ENCODE measurements at places on chromosomes 7 and 10.

DNA sequence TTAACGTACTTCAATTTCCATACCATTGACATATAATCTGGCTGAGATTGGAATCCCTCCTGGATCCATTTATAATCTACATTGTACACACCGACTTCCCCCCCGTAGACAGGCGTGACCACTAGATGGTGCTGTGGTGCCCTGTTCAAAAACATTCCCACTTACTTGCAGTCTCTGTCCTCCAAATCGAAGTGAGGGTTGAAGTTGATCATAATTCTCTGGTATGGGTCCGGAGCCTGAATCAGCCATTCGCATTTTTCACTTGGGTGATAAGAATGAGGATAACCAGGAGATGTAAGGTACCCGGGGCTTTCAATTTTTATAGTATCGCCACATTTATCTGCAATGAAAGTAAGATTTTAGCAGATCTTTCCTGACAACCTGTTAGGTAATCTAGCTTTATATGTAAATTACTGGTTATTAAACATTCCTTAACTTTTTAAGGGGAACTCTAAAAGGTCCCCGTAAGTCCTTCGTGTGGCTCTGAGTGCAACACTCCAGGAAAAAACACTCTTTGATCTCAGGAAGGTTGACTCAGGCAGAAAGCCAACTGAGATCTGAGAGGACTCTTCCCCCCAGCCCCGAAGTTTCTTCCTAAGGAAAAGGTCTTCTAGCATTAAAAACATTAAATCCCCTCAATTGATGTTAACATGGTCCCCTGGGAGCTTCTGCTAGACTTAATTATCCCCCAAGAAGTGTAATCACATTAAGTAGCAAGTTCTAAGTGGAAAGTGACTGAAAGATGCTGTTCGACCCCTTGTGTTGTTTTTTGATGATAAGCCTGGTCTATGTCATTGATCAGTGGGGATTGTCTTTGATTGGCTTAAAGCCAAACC lies 3.7 kb downstream of the NRP1 start:
- peaks cover 76% of the 10 kb centered on the region for H3K36me3 ChIP-seq
- peak; percentile 87 for DNase-seq
- H3K27me3 ChIP-seq = no peaks in the 10 kb centered on the region
- peaks cover 18% of the 10 kb centered on the region for H3K4me1 ChIP-seq
- peak overlapping the region; percentile 81 for H3K4me3 ChIP-seq

- H3K27me3 ChIP-seq = no peaks in the 10 kb centered on the region
- no peak for DNase-seq
- no peaks in the 10 kb centered on the region for H3K36me3 ChIP-seq
- no peak overlapping the region for H3K4me3 ChIP-seq
- H3K4me1 ChIP-seq = no peaks in the 10 kb centered on the region
- no peak overlapping the region for H3K27ac ChIP-seq
Observed at GRCh38 chr10:61163403-61163802, 219.4 kb upstream of the RHOBTB1 start.

GRCh38 chr10:102612964-102613275 lies 31.4 kb upstream of the TRIM8 start:
- H3K36me3 ChIP-seq = peaks cover 12% of the 10 kb centered on the region
- peaks cover 19% of the 10 kb centered on the region for H3K4me1 ChIP-seq
- no peak overlapping the region for H3K4me3 ChIP-seq
- no peak overlapping the region for H3K27ac ChIP-seq

DNA sequence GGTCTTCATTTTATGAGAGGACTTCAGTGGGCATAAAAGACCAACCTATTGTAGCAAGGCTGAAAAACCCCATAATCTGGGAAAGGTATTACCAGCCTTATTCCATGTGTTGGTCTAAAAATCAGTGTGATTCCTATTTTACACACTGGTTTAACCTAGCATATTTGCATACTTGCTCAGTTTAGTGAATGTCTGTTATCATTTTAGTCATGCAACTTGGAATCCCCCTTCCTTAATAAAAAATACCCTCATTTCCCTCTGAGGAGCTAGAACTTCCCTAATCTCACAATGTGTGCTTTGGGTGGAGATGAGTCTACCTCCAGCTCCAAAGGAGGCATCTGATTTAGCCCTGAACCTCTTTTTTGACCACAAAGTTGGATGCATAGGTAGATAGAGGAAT lies 312.8 kb upstream of the SORCS1 start:
- no peak overlapping the region for H3K4me3 ChIP-seq
- no peak overlapping the region for H3K27ac ChIP-seq
- H3K36me3 ChIP-seq = no peaks in the 10 kb centered on the region
- H3K4me1 ChIP-seq = no peaks in the 10 kb centered on the region

DNA sequence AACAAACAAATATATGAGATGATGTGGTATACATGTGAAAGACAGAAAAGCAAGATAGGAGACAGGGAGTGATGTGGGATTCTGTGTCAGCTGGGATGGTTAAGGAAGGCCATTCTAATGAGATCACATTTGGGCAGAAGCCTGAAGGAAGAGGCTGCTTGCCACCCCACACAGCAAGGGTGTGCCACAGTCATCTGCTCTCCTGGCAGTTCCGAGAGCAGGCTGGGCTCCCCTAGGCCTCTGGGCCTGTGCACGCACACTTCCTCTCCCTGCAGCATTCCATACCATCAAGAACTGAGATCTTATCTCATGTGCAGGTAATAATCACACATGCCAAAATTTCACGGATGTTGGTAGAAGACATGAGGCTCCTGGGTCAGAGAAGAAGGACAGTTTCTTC lies 43.1 kb downstream of the SYPL1 start:
- H3K27me3 ChIP-seq = no peaks in the 10 kb centered on the region
- peaks cover 14% of the 10 kb centered on the region for H3K4me1 ChIP-seq
- H3K27ac ChIP-seq = no peak overlapping the region
- no peak overlapping the region for H3K4me3 ChIP-seq
- H3K36me3 ChIP-seq = no peaks in the 10 kb centered on the region

GRCh38 chr7:81944058-81944457 lies 174.2 kb upstream of the HGF start:
- no peak overlapping the region for H3K27ac ChIP-seq
- no peaks in the 10 kb centered on the region for H3K36me3 ChIP-seq
- no peak for DNase-seq
- H3K27me3 ChIP-seq = no peaks in the 10 kb centered on the region
- no peaks in the 10 kb centered on the region for H3K4me1 ChIP-seq
- H3K4me3 ChIP-seq = no peak overlapping the region

DNA sequence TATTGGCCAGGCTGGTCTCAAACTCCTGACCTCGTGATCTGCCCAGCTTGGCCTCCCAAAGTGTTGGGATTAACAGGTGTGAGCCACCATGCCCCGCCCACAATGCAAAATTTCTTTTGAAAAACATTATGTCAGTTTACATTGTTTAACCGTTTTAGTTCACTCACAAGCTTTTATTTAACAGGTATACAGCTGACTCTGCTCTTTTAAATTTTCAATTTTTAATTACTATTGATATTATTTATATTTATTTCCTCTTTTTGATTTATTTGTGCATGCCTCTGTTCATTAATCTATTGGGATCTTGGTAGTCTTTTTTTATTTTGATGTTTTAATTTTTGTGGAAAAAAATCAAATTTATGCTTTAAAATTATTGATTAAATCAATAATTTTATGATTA lies 16.9 kb downstream of the ZKSCAN5 start:
- H3K27me3 ChIP-seq = no peaks in the 10 kb centered on the region
- H3K4me3 ChIP-seq = no peak overlapping the region
- peaks cover 73% of the 10 kb centered on the region for H3K36me3 ChIP-seq
- DNase-seq = no peak
- no peaks in the 10 kb centered on the region for H3K4me1 ChIP-seq
- H3K27ac ChIP-seq = no peak overlapping the region

DNA sequence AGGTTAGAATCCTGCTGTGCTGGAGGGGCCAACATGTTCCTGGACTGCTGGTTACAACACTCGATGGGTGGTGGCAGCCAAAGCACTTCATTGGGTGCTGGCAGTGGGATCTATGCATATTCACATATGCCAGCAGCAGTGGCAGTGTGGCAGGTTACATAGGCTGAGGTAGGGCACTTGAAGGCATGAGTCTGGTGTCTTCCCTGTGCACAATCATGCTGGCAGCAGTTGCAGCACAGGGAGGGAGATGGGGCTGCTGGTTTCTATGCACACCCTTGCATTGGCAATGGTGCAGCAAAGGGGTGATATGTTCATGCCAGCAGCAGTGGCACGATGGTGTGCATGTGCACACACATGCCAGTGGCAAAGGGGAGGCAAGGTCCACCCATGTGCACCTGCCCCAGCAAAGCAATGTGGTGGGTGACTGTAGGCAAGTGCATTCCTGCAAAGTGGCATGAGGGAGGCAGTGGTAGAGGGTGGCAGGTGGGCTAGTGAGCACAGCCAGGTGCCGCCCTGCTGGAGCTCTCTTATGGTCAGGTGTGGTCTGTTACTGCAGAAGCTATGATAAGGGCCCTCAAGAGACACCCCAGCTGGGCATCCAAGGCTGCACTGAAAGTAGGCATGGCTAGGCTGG lies 356.2 kb upstream of the STEAP1 start:
- H3K4me1 ChIP-seq = no peaks in the 10 kb centered on the region
- no peaks in the 10 kb centered on the region for H3K36me3 ChIP-seq
- no peak overlapping the region for H3K4me3 ChIP-seq
- DNase-seq = no peak
- no peak overlapping the region for H3K27ac ChIP-seq

DNA sequence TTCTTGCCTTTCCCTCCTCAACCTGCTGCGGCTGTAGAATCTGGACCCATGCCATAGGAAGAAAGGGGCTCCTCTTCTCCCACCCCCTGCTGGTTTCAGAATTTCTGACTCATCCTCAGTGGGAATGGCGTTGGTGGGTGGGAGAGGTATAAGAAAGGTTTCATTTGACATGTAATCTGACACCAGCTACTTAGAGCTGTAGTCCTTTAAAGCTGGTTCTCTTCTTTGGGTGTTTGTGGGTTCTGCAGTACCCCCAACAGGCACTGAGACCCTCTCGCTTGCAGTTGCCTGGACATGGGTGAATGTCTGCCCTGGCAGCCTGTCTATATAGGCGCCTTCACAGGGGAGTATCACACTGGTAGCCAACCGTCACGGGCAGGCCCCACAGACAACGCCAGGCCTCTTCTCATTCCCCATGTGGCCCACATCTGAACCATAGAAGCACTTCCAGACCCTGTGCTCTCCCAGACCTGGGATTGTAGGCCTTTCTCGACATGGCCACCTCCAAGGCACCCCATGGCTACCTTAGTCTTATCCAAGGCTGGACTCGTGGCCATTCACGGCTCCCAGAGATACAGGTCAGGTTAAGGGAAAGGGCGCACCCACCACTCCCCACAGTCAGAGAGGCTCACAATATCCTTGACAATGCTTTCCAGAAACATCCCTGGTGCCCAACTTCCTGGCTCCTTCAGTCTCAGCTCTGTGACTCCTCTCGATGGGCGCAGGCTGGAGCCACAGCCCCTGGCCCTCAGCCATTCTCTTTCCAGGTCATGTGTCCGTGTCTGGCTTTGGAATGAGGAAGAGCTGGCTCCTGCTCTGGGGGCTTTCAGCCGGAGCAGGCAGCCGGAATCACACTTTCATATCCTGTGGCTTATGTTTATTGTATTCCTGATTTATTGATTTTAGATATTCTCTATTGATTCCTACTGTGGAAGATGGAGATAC lies 17.5 kb downstream of the ZNF862 start:
- no peaks in the 10 kb centered on the region for H3K27me3 ChIP-seq
- H3K27ac ChIP-seq = no peak overlapping the region
- no peak overlapping the region for H3K4me3 ChIP-seq
- peak; percentile 70 for DNase-seq
- H3K4me1 ChIP-seq = peaks cover 35% of the 10 kb centered on the region
- H3K36me3 ChIP-seq = no peaks in the 10 kb centered on the region

- no peak for DNase-seq
- H3K4me3 ChIP-seq = no peak overlapping the region
- peaks cover 6% of the 10 kb centered on the region for H3K4me1 ChIP-seq
- H3K27ac ChIP-seq = no peak overlapping the region
- H3K36me3 ChIP-seq = no peaks in the 10 kb centered on the region
Observed at GRCh38 chr7:107684287-107684686, 23.7 kb downstream of the SLC26A4 start.

DNA sequence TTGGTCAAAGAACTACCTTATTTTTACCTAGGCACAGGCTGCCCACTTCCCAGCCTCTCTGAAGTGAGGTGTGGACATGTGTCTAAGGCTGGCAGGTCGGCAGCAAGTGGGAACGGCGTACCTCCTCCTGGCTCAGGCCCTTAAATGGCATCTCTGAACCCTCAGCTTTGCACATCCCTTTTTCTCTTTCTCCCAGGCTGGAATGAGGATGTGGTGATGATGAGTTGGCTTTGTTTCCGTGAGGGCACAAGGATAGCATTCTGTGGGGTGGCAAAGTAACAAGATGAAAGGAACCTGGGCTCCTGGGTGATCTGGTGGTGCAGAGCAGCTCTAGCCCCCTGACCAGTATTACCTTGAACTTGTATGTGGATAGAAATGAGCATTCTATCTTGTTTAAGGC lies 196.8 kb downstream of the REEP3 start:
- H3K36me3 ChIP-seq = no peaks in the 10 kb centered on the region
- H3K27ac ChIP-seq = no peak overlapping the region
- DNase-seq = no peak
- H3K4me3 ChIP-seq = no peak overlapping the region
- H3K27me3 ChIP-seq = no peaks in the 10 kb centered on the region

DNA sequence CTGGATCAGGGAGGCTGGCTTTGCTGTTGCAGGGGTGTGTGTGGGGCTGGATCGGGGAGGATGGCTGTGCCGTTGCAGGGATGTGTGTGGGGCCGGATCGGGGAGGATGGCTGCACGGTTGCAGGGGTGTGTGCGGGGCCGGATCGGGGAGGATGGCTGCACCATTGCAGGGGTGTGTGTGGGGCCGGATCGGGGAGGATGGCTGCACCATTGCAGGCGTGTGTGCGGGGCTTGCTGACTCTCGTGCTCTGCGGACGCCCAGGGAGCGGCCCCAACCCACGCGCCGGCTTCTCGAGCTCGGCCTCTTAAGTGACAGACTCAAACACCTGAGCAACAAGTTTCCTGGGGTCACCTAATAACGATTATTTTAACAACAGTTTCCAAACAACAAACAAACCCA lies 518.2 kb downstream of the DNAJB6 start:
- no peak for DNase-seq
- H3K4me1 ChIP-seq = no peaks in the 10 kb centered on the region
- H3K27me3 ChIP-seq = no peaks in the 10 kb centered on the region
- H3K36me3 ChIP-seq = no peaks in the 10 kb centered on the region
- H3K27ac ChIP-seq = no peak overlapping the region

- H3K36me3 ChIP-seq = no peaks in the 10 kb centered on the region
- H3K4me1 ChIP-seq = peaks cover 12% of the 10 kb centered on the region
- no peaks in the 10 kb centered on the region for H3K27me3 ChIP-seq
- H3K4me3 ChIP-seq = no peak overlapping the region
- DNase-seq = no peak
Observed at GRCh38 chr7:81776948-81777630, 7.2 kb upstream of the HGF start.

- no peaks in the 10 kb centered on the region for H3K27me3 ChIP-seq
- no peak overlapping the region for H3K27ac ChIP-seq
- H3K4me1 ChIP-seq = no peaks in the 10 kb centered on the region
Observed at GRCh38 chr7:20932785-20933527, 146.3 kb upstream of the SP8 start.

- no peaks in the 10 kb centered on the region for H3K27me3 ChIP-seq
- DNase-seq = no peak
- no peaks in the 10 kb centered on the region for H3K36me3 ChIP-seq
Observed at GRCh38 chr10:59064759-59065539, 111.5 kb upstream of the PHYHIPL start.

GRCh38 chr7:111676811-111677210 lies 114.5 kb upstream of the IMMP2L start:
- DNase-seq = no peak
- no peak overlapping the region for H3K4me3 ChIP-seq
- no peaks in the 10 kb centered on the region for H3K27me3 ChIP-seq
